EH (cell line): ENCODE measurements at places on chromosomes 2 and 18.

- no peak for DNase-seq
Observed at GRCh38 chr2:62109554-62109953, 86.4 kb upstream of the B3GNT2 start.

GRCh38 chr2:234958311-234958710, 6.5 kb downstream of the SH3BP4 start:
- no peak for DNase-seq

- DNase-seq: peak; percentile 76
Observed at GRCh38 chr2:216350214-216350791, 22.0 kb downstream of the MARCHF4 start.

GRCh38 chr18:42517896-42518295, 562.9 kb downstream of the PIK3C3 start:
- DNase-seq: no peak

DNA sequence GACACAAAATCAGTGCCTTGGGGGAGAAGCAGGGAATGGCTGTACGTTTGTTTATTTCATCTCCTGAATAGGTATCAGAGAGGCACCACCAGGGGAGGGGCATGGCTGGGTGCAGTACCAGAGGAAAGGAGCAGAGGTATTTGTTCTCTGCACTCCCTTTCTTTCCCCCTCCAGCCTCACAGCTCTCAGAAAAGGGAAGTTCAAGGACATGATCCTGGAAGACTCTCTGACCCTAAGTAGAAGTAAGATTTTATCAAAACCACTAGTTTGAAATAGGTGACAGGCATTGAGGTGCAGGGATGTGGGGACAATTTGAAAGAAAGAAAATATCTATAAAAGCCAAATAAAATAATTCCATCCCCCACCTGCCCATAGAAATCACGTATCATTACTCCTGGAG, 136.5 kb downstream of the LRRTM1 start:
- DNase-seq: no peak

DNA sequence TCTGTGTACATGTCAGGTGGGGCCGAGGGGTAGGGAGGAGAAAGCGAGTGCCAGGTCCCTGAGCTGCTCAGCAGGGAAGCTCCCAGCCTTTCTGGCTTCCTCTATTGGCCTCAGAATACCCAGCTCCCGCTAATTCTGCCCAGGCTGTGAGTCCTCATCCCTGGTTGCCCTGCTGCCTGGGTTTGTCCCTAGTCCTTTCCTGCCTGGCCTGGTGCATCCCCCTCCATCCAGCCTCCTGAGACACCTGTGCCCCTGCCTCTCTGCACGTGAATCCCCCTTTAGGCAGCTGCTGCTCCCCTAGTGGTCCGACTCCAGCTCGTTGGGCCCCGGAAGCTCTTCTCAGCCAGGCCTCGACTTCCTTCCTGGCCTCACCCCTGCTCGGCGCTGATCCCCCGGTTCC, 54.6 kb downstream of the INHBB start:
- no peak for DNase-seq

DNA sequence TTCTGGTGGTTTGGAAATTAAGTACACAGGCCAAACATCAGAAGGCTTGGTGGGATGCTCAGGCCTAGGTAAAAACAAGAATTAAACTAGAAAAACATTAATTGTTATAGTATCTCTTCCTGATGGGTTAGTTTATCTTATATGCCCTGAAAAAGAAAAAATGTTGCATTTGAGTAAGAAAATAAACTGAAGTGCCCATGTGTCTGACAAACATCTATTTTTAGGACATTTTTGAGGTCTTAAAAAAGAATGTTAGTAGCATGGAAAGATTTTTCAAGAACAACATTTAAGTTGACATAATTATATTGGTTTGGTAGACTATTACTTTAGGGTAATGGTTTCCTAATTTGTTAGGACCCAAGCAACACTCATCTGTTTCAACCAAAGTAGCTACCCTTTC, 140.1 kb upstream of the RND3 start:
- DNase-seq: peak; percentile 64

- peak; percentile 10 for DNase-seq
Observed at GRCh38 chr18:50401888-50402287, 27.0 kb downstream of the SKA1 start.

GRCh38 chr2:214902286-214902685, 92.8 kb upstream of the BARD1 start:
- DNase-seq: no peak

GRCh38 chr2:223549215-223549614, 52.9 kb downstream of the SCG2 start:
- DNase-seq: peak; percentile 98

DNA sequence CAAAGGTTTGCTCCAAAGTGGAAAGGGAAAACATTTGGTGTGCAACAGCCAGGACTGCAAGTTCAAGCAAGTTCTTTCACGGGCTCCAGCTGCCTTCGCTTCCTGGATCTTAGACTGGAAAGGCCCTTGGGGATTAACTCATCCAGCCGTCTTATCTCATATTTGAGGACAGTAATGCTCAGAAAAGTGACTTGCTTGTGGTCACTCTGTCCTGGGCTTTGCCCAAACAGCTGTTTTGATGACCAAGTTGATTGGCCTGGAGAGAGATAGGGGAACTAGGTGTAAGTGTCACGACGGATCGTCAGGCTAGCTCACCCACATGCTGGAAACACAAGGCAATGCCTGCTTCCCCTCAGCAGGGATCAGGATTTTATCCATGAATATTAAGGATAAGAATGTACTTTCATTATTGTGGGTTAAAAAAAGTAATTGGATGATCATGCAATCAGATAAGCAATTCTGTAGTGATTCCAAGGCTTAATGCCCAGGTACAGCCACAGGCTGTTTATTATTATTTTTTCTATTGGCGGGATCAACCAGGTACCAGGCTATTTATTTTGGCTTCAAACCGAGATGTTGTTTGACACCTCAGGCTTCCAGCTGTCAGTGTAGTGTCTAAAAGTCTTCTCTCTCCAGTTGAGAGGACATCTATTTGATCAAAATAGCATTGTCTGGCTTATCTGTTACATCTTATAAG, 162.5 kb upstream of the EPAS1 start:
- peak; percentile 63 for DNase-seq

GRCh38 chr2:173412628-173413027, 58.0 kb downstream of the CDCA7 start:
- no peak for DNase-seq

DNA sequence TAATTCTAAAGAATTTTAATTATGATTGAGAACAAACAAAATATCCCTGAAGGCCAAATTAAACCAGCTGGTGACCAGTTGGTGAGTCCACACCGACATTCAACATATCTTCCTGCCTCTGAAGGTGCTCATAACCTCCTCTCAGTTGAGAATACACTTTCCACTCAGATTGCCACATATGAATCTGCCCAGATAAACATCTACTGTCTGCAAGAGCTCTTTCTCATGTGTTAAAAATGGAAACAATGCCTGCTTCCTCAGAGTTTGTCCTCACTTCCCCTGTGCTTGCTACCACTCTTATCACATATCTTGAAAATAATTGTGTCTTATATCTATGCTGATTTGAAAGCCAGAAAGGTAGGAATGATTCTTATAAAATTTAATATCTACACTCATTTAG, 177.7 kb upstream of the GULP1 start:
- DNase-seq: peak; percentile 80

GRCh38 chr2:96775160-96775559, 14.5 kb downstream of the CNNM4 start:
- peak; percentile 44 for DNase-seq

DNA sequence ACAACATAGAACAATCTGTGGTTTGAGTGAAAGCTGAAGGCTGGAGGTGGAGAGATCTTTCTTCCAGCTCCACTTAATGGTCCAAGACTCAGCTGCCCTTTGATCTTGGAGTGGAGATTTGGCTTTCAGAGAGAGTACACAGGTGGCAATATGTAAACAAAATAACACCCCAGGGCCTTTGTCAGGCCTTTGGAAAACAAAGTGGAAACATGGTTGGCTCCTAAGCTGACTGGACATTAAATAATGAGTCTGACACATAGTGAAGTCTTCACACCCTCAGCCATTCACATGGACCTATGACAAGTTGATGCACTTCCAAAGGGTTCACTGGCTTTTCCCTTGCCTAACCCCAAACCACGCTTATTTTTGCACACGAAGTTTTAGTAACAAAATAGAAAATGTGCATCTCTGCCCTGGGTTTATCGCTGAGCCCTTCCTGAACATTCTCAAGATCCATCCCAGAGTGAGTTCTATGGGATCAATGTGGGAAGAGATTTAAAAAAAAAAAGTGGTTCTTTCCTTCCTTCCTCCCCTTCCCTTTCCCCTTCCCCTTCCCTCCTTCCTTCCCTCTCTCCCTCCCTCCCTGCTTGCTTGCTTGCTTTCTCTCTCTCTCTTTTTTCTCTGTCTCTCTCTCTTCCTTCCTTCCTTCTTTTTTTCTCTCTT, 201.3 kb upstream of the NT5C1B start:
- DNase-seq: no peak

GRCh38 chr18:26185267-26185666, 41.0 kb upstream of the TAF4B start:
- peak; percentile 7 for DNase-seq

DNA sequence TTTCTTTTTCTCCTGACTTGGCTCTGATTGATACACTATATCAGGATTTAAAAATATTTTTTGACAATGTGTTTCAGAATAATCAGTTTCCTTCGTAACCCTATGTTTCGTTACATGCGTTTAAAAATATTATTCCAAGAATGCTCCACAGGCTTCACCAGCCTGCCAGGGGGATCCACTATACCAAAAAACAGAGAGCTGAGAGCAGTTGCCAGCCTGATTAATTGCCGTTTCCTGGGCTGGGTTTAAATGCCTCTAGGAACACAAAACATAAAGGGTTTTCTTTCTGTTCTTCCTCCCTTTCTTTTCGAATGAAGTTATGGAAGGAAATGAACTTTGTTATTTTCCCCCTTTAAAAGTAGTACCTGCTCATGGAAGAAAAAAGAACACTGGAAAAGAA, 47.9 kb downstream of the LRRFIP1 start:
- DNase-seq: no peak

DNA sequence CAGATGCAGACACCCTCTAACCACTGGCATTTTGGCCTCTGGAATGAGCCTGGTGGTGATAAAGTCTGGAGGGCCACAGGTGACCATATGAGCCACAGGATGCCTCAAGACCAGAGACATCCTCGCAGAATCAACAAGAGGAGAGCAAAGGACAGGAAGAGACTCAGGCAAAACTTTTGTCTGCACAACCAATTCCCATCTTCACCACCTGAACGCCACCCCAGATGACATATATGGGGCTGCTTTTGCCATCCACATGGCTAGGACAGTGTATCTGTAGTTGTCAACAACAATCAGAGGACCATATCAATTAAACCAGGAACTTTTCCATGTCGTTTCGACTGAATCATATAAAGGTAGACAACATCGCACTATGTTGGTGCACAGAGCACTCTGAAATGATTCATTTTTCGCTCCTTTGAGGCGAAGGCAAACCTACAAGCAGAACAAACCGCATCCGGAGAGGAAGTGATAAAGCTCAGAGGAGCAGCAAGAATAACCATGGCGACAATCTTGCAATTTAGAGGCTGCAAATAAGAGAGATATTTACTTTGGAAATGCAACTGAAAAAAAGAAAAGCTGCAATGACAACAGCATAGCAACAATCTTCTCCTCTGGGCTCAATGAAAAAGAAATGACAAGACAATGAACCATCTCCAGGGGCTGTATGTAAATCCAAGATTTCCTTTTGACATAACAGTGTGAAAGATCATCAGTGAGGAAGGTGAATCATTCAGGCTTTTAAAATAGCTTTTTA, 204.5 kb downstream of the ARL4C start:
- DNase-seq: no peak

DNA sequence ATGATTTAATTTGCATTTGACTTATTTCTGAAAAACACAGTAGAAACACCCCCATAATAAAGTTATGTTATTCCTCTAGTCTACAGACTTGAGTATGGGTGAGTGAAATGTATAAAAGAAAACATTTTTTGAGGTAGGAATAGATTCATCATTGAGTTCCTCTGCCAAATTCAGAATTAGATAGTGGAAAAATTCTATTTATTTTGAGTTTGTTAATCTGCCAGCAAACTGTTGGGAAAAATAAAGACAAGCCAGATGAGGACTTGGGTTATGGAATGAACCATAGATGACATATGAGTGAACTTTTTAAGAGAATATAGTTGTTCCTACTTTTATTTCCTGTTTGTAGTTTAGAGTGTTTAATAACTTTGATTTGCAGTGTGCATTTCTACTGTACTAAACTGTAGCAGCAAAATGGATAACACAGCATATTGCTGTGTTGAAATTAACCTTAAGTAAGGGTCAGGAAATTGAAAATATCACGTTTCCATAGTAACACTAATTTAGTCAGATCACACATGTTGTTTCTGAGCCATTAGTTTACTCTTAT, 35.6 kb upstream of the PNPT1 start:
- DNase-seq: no peak

- no peak for DNase-seq
Observed at GRCh38 chr2:39542523-39542922, 105.4 kb upstream of the MAP4K3 start.

DNA sequence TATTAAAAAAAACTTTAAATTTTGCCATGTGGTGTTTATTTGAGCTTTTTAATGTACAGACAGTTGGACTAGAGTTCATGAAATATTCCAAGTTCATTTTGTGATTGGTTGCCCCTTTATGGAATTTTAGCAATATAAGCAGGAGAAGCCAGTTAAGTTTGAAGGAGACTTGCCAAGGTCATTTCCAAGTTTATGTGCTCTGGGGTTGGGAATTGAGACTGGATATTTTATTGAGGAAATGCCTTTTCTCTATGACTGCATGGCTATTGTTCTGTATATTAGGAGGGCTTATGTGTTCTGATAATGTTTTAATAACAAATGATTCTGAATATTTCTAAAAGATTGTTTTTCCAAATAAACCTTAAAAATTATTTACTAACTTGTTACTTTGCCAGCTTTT, 67.0 kb upstream of the TCF4 start:
- no peak for DNase-seq

GRCh38 chr2:38584881-38585280, 17.8 kb downstream of the HNRNPLL start:
- no peak for DNase-seq
